ENCODE measurements at places on chromosomes 6 and 20. TPM values are rescaled to one million over a fixed set of nuclear protein-coding genes. Genes with fewer than 3 reads are reported as not detected.
A peak's percentile ranks its signal among the peaks of the same experiment; 100 is the strongest.

DNA sequence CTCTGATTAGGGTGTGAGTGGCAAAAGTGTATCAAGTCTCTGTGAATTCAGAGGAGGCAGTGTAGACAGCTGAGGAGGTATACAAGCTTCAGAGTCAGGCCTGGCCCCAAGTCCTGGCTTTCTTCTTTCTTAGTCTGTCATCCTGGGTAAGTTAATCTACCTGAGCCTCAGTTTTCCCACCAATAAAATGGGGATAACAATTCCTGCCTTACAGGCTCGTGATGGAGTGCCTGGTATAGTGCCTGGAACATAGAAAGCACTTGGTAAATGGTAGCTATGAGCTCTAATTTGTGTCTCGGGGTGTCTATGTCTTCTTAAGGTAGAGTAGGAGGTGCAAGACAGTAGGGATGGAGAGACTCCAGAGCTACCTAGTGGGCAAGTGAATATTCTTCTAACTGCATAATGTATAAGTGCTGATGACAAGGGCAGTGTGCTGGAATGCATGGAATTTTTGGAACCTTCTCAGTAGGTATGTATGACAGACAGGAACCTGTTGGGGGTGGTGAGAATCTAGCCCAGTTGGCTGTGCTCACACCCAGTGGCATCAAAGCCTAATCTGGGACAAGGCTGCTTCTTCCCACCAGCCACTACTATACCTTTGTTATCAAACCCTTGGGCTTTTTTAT is 4.0 kb upstream of the SCUBE3 start:
- no peak for DNase-seq
- H3K4me1 ChIP-seq: peaks cover 6% of the 10 kb centered on the region
- no peak overlapping the region for H3K27ac ChIP-seq
- no peak overlapping the region for H3K4me3 ChIP-seq
- H3K27me3 ChIP-seq: peaks cover 54% of the 10 kb centered on the region

DNA sequence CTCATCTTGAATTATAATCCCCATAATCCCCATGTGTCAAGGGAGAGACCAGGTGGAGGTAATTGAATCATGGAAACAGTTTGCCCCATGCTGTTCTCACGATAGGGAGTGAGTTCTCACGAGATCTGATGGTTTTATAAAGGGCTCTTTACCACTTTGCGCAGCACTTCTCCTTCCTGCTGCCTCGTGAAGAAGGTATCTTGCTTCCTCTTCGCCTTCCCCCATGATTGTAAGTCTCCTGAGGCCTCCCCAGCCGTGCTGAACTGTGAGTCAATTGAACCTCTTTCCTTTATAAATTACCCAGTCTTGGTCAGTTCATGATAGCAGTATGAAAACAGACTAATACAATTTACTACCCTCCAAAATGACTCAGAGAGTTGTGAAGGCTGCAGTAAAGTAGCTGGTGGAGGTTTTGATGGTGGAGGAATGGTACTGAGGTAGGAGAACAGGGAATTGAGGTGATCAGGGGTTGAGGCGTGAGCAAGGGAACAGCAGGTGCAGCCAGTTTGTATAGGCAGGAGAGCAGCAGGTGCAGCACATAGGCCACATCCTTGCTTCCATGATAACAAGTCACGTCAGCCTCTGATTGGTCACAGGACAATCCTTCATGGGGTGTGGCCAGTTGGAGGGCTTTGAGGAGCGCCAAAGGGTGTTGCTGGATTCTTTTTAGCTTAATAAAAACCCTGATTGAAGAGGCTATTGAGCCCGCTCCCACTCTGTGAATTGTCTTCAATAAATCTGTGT is 150.0 kb downstream of the CDC5L start:
- DNase-seq: no peak
- no peaks in the 10 kb centered on the region for H3K27me3 ChIP-seq
- H3K4me3 ChIP-seq: no peak overlapping the region
- H3K4me1 ChIP-seq: no peaks in the 10 kb centered on the region
- H3K36me3 ChIP-seq: no peaks in the 10 kb centered on the region

DNA sequence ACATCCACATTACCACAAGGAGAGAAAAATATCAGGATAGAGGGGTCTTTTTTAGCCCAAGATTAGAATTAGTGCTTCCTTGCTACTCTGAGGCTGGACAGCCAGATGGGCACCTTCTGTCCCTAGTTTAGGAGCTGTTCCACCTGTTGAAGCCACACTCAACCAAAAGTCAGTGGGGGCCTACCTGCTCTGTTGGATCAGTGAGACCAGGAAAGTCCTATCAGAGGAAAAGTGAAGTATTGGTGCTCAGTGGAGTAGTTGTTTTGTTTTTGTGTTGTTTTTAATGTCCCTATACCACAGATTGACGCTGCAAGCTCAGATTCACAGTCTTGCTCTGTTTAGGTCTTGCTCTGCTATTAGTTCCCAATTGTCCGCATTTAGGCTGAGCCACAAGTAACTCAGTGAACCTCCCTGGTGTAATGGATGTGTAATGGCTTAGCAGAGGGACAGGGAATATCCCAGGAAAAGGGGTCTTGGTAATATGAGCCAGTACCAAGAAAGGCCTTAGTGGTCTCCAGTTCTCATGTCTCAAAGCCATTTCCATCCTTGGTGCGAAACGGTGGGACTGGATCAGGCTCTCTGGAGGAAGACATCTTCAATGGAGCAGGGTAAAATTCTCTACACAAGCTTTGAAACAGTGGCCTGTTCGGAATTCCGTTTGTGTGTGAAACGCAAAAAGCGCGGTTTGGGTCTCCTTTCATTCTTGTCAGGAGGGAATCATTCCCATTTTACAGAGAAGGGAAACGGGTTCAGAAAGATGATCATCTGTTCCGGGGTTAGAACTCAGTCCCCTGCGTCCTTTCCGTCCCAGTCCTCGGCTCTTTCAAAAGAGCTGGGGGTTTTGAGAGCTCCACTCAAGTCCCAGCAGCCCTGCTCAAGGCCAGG is 631 bp upstream of the PABPC1L start:
- H3K4me1 ChIP-seq: peaks cover 28% of the 10 kb centered on the region
- no peak for DNase-seq
- peak overlapping the region; percentile 85 for H3K4me3 ChIP-seq
- H3K36me3 ChIP-seq: peaks cover 53% of the 10 kb centered on the region
- peak overlapping the region; percentile 72 for H3K27ac ChIP-seq
- H3K27me3 ChIP-seq: no peaks in the 10 kb centered on the region

The ZSCAN23 gene
- 1.1 TPM for total RNA-seq

The KCNK5 gene
- 25.0 TPM for total RNA-seq

DNA sequence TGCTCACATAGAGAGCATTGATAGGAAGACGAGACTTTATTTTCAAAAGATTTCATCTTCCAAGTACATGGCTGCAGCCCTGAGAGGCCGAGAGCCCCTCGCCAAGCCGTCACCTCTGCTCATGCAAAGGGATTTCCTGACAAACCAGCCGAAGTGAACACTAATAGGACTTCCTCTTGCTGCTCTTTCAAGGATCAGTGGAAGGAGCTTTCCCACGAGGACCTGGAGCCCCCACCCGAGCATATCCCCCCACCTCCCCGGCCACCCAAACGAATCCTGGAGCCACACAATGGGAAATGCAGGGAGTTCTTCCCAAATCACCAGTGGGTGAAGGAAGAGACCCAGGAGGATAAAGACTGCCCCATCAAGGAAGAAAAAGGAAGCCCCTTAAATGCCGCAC is 69.3 kb downstream of the PTPN1 start:
- no peak for DNase-seq
- peaks cover 56% of the 10 kb centered on the region for H3K36me3 ChIP-seq
- H3K4me1 ChIP-seq: peaks cover 2% of the 10 kb centered on the region
- no peak overlapping the region for H3K4me3 ChIP-seq
- H3K27me3 ChIP-seq: no peaks in the 10 kb centered on the region

DNA sequence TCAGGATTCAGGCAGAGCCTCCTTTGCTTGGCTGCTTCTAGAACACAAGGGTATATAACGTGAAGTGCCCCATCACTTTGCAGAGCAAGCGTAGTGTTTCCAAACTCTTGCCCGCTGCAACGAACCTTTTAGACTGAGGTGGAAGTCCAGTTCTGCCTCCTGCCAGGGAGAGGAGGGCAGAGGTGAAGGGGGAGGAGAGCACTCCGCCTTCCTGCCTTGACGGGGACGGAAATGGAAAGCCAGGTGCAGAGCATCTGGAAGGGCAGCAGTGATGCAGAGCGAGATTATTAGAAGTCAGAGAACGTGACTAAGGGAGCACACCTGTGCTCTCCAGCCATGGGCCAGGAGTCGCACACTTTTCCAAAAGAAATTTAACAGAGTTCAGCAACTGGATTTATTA is 63.4 kb downstream of the RREB1 start:
- no peak overlapping the region for H3K4me3 ChIP-seq
- DNase-seq: no peak
- H3K27ac ChIP-seq: no peak overlapping the region
- H3K36me3 ChIP-seq: no peaks in the 10 kb centered on the region

- H3K27me3 ChIP-seq: peaks cover 40% of the 10 kb centered on the region
- peaks cover 8% of the 10 kb centered on the region for H3K4me1 ChIP-seq
These were observed 1.8 kb downstream of the EYA4 start for GRCh38 chr6:133242637-133243585.

DNA sequence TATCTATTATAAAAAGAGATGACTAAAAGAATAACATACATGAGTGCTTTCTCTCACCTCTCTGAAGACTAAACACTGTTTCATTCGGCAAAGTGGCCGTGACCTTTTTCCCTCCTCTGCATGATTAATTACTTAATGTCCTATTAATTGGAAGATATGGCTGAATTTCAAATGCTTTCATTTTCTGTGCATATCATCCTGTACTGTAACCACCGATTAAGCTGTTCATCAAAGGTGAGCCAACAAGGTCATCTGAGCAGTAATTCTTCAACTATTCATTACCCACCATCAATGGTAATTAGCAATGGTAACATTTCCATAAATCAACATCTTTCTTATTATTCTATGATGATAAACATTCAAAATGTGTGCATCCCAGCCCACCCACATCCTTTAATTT is 125.2 kb downstream of the PTPRK start:
- H3K27ac ChIP-seq: no peak overlapping the region
- no peaks in the 10 kb centered on the region for H3K27me3 ChIP-seq
- H3K4me1 ChIP-seq: no peaks in the 10 kb centered on the region
- H3K36me3 ChIP-seq: no peaks in the 10 kb centered on the region

- H3K4me1 ChIP-seq: no peaks in the 10 kb centered on the region
- no peaks in the 10 kb centered on the region for H3K27me3 ChIP-seq
- H3K36me3 ChIP-seq: no peaks in the 10 kb centered on the region
- no peak for DNase-seq
These were observed 23.5 kb upstream of the ANGPT4 start for GRCh38 chr20:939606-940005.

DNA sequence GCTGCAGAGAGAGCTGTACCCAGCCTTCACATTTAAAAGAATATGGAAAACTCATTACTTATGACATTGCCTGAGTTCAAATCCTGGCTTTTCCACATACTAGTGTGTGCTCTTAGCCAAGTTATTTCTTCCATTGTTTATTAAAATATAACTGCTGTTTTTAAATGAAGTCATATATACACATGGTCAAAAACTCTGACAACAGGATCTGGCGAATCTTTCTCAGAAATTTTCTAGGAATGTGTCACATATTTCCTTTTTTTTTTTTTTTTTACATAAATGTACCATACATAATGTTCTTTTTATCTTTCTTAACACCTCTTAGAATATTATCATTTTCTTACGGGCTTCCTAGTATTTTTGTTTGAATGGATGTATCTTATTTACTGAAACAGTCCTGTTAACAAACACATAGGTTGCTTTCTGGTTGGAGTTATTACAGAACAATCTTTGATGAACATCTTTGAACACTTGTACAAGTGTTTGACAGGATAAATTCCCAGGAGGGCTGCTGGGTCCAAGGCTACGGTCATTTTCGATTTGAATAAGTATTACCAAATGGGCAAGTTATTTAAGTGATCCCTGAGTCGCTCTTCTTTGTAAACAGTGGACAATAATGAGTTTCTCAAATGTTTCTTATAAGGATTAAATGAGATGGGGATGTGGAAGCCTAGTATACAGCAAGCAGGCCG is 1.6 kb upstream of the SNX9 start:
- DNase-seq: no peak
- peaks cover 30% of the 10 kb centered on the region for H3K4me1 ChIP-seq
- peak overlapping the region; percentile 83 for H3K27ac ChIP-seq
